ENCODE measurements at places on chromosomes 16 and 17.

- DNase-seq = no peak
Measured at GRCh38 chr17:73835605-73836004, 191.4 kb upstream of the SDK2 start.

DNA sequence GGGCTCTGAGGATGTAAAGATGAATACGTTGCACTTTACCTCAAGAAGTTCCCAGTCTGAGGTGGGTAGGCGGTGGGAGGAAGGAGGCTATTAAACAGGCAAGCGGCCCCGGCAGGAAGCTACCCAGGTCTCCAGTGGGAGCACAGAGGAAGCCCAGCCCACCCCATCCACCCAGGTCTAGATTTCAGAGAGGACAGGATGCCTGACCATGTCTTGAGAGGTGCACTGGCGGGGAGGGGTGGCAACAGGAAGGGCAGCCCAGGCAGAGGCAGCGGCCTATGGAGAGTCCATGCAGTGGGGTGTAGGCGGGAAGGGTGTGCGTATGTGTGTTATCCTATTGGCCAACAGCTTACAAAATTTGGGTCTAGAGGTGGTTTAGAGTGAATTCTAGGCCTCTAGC lies 13.9 kb downstream of the SARM1 start:
- DNase-seq = no peak

DNA sequence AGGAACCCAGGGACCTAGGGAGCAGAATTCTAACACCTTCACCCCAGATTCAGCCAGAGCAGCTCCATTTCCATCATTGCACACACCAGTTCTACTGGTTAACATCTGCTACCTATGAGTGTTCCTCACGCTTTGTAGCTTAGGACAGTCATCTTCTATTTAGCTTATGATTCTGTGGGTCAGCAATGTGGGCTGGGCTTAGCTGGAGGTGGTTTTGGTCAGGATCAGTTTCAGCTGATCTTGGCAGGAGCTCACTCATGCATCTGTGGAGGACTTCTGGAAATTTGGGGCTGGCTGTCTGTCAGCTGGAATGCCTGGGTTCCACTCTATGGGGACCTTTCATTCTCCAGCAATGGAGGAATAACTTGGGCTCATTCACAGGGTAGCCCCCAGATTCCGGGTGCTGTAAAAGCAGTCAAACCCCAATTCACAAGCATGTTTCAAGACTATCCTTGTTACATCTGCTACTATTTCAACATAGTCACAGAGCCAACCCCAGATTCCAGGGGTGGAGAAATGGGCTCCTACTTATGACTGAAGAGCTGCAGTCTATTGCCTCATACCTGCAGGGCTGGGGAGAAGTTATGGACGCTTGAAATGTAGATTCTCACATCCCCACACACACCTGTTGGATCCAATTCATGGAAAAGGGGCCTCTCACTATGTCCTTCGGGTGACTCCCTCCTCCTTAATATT lies 3.4 kb upstream of the HP start:
- DNase-seq = no peak

DNA sequence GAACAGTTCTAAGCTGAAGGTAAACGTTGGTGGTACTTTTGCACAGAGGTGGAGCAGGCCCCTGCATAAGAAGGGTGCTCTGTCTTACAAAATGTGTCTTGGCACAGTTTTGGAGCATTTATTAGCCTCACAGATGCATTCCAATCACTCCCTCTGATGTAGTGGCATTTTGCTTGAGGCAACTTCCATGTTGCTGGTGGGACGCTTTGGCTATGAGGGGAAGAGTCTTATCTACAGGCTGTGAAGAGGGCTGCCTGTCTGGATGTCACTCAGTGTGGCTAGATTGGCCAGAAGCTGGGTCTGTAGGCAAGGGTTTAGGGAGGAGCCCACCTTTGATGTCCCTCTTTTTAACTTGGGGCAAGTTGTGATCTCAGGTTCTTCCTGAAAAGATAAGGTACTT lies 2.6 kb upstream of the RARA start:
- DNase-seq = no peak
